Kidney tubule cell (primary cell): ENCODE measurements at places on chromosomes 7 and 10.

- no peak for DNase-seq
These were observed 14.0 kb downstream of the AMZ1 start for GRCh38 chr7:2701832-2702593.

DNA sequence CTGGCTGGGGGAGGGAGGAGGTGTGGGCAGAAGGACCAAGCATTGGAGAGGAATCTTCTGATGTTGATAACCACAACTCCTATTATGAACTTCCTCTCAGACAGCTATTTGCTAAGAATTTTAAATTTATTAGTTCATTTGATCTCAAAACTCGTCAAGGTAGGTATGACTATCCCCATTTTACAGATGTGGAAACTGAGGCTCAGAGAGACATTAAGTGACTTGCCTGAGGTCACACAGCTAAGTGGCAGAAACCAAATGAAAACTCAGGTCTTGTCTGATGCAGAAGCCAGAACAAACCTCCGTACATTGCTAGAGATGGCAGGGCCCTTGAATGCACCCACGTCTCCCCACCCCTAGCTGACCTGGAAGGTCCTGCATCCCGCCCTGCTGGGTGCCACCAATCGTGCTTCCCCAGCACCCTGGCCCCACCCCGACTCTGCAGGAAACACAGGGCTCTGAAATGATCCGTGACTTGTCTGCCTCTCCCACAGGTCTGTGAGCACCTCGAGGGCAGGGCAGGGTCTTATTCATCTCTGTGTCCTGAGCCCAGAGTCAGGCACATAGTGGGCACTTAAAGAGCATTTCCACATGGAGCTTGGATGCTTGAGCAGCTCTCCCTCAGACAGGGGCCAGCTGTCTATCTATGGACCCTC, 5.6 kb upstream of the PALD1 start:
- DNase-seq = no peak

- peak; percentile 59 for DNase-seq
These were observed 136.9 kb upstream of the PRSS1 start for GRCh38 chr7:142612237-142612881.

GRCh38 chr7:149218469-149219420, 20.7 kb upstream of the ZNF212 start:
- DNase-seq = no peak

- DNase-seq = no peak
These were observed 34.0 kb downstream of the MXI1 start for GRCh38 chr10:110241407-110241806.

DNA sequence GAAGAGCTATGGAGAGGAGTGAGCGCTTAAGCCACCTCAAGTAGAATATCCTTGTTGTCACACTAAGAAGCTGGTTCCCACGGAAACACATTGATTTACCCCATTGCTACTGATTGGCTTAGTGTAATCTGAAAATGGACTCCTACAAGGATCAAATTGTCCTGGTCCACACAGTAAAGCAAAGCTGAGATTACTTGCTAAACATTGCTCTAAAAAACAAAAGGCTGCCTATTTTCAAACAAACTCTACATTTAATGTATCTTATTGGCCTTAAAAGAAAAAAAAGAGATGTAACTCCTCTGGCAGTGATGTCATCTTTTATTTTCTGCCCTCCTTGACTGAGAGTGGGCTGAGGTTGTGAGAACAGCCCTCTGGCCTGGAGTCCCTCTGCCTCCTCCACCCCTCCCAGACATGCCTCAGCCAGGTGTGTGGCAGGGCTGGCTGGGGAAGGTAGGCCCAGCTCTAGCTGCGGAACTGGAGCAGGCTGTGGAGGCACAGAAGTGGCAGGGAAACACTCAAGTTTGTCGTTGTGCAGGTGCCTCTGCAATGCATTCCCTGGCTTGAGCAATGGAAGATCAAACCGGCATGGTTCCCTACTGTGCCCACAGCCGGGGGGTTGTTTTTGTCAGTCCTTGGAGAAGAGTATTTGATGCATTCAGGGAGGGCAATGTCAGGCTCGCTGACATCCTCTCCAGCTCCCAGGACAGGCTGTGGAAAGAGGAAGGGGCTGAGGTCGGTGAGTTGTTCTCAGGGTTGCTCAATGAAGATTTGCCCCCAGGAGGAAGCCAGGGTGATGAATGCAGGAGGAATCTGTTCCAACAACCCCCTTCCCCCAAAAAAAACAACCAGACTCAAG, 9.1 kb downstream of the KLF6 start:
- DNase-seq = peak; percentile 59

- no peak for DNase-seq
These were observed 673.8 kb downstream of the ANKRD7 start for GRCh38 chr7:118898284-118898683.

GRCh38 chr7:70143075-70144044, 545.1 kb downstream of the AUTS2 start:
- no peak for DNase-seq

- peak; percentile 73 for DNase-seq
These were observed 3.5 kb downstream of the EGFR start for GRCh38 chr7:55022002-55022985.

DNA sequence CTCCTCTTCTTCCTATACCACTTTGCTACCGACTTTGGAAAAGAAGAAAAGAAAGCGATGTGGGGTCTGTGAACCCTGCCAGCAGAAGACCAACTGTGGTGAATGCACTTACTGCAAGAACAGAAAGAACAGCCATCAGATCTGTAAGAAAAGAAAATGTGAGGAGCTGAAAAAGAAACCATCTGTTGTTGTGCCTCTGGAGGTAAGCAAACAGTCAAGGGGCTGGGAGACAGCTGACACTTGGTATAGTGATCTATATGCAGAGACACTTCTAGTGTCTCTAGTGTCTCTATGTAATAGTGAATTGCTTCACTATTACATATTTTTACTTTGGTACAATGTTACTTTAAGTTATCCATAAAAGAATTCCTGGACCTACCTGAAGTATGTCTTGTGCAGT, 13.9 kb downstream of the TET1 start:
- DNase-seq = no peak

DNA sequence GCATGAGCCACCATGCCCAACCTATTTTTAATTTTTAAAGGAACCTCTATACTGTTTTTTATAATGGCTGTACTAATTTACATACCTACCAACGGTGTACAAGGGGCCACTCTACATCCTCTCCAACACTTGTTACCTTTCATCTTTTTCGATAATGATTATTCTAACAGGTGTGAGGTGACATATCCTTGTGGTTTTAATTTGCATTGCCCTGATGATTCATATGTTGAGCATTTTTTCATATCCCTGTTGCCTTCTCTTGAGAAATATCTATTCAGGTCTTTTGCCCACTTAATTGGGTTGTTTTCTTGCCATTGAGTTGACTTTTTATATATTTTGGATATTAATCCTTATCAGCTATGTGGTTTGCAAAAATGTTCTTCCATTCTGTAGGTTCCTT, 167.0 kb downstream of the CTTNBP2 start:
- DNase-seq = peak; percentile 80

DNA sequence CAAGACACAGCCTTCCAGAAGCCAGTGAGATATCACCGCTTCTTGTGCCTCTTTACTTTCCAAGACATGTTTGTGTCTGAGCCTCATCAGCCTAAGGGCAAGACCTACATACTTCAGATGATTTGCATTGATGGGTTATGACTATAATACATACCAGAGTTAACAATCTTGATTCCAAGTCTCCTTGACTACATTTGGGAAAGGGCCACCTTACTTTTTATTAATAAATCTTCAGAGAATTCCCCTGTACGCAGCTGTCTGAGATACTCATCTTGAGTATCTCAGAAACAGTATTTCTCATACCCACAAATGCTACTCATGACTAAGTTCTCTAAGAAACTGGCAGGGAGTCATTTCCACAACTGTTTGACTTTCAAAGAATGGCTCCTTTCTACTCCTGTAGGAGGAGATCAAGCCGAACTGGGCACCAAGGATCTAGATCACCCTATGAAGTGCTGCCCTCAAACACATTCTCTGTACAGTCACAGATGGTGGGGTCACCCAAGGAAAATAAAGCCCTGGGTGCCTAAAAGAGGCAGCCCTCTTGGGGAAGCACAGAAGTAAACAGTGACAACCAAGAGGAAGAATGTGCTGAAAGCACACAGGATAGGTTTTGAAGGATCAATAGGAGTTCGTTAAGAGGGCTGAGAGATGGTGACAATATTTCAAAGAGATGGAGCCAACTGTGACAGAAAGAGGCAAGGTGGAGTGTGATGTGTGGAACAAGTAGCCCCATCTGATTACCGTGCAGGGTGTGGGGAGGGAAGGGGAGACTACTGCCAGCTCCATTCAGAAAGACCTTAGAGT, 138.9 kb downstream of the JAZF1 start:
- DNase-seq = peak; percentile 93

DNA sequence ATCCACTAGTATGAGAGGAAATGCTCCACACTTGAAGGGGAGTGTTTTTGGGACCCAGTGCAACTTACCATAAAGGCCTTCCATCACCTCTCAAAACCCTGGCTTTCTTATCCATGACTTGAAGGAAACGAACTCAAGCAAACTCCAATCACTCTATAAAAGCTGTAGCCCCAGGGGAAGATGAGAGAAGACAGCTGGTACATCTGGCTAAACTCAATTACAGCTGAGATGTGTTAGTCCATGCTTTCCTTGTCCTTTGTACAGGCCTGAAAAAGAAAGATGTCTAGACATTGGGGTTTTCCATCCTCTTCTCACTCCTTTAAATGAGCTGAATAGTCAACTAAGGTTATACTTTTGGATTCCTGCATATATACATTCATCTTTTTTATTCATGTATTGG, 89.5 kb upstream of the ANKRD30A start:
- no peak for DNase-seq

DNA sequence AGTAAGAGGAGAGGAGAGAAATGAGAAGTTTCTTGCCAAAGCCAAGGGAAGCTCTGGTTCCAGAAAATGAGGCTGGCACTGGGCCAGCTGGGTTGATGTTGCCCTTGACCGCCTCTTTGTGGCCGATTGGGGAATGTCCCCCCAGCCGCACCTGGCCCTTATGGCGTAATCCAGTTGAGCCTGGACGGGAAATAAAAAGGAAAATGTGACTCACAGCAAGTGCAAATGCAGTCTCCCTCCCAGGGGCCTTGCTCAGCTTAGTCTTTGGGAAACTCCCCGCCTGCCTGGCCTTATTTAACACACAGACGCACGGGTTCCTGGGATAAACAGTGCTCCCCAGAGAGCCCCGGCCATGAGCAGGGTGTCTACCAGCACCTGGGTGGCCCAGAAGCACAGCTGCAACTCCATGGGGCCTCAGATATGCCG, 174.8 kb downstream of the KIAA1217 start:
- DNase-seq = peak; percentile 98

- no peak for DNase-seq
These were observed 67.8 kb downstream of the PTEN start for GRCh38 chr10:87930934-87931835.

- peak; percentile 65 for DNase-seq
These were observed 336.3 kb downstream of the KCNMA1 start for GRCh38 chr10:77301305-77301730.

DNA sequence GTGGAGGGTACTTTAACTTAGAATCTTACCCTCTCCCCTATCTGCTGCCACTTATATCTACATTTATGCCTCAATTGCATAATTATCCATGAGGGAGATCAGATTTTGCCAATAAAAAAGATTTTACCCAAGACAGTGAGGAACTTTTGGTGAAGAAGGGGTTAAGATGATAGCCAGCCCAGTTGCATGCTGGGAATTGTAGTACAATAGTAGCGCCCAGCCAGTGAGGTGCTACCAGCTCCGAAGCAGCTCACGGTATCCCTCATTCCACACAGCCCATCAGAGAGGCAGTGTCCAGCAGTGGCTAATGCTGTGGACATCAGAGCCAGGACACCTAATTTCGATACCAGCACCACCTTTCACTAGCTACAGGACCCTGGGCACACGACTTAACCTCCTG, 5.9 kb upstream of the LGI1 start:
- DNase-seq = peak; percentile 16

- DNase-seq = peak; percentile 37
These were observed 61.3 kb downstream of the MICU1 start for GRCh38 chr10:72564596-72564995.

- no peak for DNase-seq
These were observed 194.0 kb downstream of the TAX1BP1 start for GRCh38 chr7:27933671-27934565.

DNA sequence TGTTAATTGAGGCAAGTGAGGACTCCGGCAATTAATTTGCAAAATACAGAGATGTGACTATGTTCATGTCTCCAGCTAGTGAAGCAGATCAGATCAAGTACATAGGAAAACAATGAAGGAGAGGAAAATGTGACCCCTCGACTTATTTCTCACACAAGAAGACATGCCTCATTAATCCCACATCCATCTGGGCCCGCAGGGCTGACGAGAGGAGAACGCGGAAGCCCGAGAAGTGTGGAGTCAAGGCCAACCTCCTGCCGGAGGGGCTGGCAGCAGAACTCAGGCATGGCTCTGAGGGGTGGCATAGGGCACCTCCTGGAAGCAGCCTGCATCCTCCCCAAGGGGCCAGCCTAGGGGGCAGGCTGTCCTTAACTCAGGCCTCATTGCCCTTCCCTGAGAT, 54.4 kb downstream of the ZNF503 start:
- peak; percentile 82 for DNase-seq

DNA sequence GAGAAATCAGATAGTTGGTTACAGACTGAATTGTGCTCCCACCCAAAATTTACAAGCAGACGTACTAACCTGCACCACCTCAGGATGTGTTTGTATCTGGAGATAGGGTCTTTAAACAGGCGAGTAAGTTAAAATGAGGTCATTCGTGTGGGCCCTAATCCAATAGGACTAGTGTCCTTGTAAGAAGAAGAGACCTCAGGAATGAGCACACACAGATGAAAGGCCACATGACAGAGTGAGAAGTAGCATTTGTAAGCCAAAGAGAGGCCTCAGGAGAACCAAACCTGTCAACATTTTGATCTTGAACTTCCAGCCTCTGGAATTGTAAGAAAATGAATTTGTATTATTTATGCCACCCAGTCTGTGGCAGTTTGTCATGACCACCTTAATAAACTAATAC, 149.5 kb upstream of the VWC2 start:
- no peak for DNase-seq

DNA sequence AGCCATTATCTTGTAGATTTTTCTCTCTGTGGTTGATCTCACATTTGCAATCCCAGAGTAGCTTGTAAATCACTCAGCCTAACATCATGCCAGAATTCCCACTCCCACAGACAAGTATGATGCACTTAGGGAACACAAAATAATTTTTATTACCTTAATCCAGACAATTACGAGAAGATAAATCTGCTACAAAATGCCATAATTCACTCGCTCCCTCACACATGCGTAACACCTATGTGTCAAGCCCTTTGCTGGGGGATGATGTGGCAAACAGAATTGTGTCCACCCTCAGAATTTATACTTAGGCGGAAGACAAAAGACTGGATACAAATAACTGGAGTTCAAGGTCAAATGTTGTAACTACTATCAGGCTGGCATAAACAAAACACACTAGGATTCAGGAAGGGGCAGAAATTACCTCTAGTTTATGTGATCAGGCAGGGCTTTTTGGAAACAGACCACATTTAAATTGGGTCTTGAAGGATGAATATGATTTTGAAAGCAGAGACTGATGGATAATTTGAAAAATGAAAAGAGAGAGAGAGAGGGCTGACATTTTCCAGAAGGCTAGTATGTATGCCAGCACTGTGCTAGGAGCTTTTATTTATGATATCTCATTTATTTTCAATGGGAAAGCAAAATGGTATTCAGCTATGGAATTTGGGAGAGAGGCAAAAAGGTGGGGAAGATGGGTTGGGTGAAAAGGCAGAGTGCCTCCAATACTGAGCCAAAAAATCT, 69.8 kb downstream of the DOCK4 start:
- no peak for DNase-seq

- DNase-seq = no peak
These were observed 69.2 kb downstream of the LYZL1 start for GRCh38 chr10:29358010-29358616.
